Endodermal cell (in vitro differentiated cells): ENCODE measurements at places on chromosomes 5 and 9.

DNA sequence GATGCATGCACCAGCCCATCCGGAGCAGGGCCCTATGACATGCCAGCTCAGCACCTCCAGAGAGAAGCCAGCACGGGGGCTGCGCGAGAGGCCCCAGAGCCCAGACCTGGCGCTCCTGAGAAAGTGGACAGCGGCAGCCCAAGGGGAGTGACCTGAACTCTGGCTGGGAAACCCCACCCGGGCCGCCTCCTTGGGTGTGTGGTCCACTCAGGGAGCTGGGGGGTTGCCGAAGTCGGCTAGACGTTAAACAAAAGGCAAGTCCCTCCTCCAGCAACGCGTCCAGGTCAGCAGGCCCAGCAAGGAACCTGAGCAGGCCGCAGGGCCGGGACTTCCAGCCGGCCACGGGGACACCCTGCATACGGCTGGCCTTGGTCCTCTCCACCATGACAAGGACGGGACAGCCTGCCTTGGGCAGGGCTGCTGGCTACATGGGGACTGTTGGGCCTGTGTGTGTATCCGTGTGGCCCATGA is 35.7 kb downstream of the NACC2 start:
- DNase-seq, result no peak

DNA sequence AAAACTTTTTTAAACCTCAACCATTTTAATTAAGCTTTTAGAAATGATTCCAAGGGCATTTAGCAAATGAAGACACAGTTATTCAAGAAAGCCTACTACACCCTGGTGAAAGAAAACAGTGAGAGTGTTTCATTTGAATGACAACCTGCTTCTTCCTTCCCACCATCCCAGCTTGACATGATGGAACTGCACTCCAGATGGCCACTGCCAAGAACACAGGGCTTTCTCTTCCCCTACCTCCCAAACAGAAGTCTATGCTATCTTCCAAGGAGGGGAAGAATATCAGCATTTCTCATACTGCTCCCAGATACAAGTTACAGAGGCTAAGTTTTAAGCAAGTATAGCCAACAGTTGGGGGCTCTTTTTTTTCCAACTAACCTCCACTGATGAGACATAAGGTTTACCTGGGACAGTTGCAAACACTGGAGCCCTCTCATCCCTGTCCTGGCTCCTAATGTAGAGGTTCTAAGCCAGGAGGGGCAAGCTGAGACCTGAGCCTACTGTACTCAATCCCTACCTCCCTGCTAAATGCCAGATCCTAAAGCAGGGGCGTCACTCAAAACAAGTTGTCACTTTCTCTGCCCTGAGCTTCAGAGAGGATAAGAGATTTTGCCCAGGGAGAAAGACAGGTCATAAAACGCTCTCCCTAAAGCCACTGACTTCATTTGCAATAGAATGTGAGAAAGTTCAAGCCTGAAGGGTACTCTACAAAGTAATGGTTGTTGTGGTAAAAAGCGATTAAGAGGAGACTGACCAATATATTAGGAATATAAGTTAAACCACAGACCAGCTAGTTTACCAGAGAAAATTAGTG is 88.5 kb upstream of the SLC27A6 start:
- peak; percentile 46 for DNase-seq

DNA sequence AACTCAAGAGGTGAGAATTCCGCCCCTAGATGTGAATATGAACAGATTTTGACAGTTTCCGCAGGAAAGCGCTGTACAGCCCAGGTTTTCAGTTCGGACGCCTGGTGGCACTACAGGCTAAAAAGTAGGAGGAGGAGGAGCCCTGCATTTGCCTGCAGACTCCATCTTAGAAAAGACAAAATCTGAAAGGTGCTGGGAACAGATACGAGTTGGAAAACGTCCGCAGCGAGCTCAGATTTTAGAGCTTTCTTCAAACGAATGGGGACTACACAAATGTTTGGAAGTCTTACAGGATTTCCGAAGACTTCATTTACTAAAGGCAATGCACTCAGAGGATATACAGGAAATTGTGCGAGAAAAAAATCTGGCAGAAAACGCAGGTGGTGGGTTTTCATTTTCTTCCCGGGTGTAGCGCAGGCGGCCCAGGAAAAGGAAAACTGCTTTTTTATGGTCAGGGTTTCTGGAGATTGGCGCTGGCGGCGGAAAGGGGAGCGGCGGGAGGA is 9.9 kb upstream of the PCDHB2 start:
- DNase-seq, result peak; percentile 84

GRCh38 chr9:75962013-75962661 is 71.7 kb downstream of the PCSK5 start:
- no peak for DNase-seq

DNA sequence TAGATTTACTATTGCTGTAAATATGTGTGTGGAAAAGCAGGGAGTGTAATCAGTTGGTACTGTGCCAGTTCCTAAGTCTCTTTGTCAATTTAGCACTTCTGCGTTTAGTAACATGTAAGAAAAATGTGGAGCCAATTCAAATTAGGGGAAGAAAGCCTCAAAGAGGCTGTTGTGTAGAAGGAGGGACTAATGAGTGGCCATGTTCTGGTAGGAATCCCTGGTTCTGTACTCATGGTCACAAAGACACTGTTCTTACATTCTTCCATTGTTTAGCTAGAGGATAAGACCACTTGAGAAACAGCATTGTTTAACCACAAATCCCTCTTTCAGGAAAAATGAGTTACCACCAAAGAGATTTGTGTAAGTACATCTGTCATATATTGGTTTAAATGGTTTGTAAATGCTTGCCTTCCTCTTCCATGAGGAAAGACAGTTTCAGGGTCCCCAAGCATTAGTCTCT is 14.9 kb downstream of the ARHGEF28 start:
- no peak for DNase-seq

GRCh38 chr9:121199921-121200320 is 1.7 kb downstream of the RAB14 start:
- DNase-seq, result no peak
